ENCODE measurements at places on chromosomes 5 and 9.

GRCh38 chr5:98069876-98070512 lies 703.5 kb upstream of the RGMB start:
- DNase-seq = no peak

- no peak for DNase-seq
Measured at GRCh38 chr9:116191576-116192415, 38.2 kb downstream of the PAPPA start.

DNA sequence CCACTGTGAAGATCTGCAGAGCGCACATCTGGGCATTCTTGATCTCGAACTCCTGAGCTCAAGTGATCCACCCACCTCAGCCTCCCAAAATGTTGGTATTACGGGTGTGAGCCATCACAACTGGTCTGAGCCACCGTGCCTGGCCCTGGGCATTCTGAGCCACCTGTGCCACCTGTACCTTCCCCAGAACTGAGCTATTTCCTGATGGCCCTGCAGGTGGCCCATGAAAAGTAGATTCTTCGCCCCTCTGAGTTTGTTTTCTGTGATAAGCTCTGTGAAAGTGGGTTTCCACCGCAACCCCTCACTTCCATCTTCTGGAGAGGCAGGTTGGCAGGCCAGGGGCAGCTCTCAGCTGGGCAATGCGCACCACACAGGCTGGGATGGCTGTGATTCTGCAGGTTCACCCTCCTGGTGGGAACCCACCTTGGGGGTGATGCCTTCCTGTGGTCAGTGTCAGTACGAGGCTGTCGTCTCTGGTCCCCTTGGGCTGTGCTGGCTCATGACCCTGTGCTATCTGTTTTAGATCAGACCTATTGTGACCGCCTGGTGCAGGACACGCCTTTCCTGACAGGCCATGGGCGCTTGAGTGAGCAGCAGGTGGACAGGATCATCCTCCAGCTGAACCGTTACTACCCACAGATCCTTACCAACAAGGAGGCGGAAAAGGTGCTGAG lies 11.3 kb downstream of the CARD19 start:
- DNase-seq = no peak

GRCh38 chr9:1837453-1838084 lies 177.6 kb upstream of the SMARCA2 start:
- peak; percentile 59 for DNase-seq

DNA sequence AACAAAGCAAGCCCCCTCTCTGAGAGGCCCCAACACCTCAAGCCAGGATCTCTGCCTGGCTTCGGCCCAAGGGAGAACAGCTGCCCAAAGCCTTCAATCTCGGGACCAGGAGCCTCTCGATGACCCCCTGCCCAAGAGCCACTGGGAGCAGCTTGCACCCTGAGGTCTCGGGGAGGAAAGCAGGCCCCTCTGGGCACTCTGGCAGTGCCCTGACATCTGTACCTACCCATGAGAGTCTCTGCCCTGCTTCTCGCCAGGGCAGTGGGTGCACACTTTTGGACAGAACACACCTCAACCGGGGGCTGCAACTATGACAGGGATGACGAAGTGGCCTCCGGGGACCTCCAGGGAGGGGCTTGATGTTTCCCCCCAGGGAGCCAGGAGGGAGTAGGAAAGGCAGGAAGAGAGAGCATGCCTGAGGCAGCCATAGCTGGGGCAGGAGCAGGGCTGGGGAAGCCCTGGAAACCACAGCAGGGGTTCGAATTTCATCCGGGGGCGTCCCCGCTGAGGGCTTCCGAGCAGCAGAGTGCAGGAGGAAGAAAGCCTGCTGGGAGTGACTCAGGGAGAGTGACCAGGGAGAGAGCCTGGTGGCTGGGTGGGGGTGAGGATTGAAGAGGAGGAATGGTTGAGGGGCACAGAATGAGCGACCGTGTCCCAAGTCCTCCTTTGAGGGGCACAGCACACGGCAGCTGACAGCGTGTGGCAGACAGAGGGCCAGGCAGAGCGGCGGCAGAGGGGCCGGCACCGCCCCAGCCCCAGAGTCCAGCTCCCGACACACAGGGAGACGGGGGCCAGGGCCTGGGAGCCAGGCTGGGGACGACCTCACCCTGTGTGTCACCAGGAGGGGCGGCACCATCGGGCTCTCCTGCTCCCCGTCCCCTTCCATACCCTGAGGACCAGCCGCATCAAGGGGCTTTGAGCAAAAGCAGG lies 1.8 kb downstream of the LPCAT1 start:
- no peak for DNase-seq

- DNase-seq = no peak
Measured at GRCh38 chr5:84383296-84383815, 1.3 kb downstream of the EDIL3 start.

GRCh38 chr5:9562141-9562540 lies 16.3 kb upstream of the SEMA5A start:
- no peak for DNase-seq

DNA sequence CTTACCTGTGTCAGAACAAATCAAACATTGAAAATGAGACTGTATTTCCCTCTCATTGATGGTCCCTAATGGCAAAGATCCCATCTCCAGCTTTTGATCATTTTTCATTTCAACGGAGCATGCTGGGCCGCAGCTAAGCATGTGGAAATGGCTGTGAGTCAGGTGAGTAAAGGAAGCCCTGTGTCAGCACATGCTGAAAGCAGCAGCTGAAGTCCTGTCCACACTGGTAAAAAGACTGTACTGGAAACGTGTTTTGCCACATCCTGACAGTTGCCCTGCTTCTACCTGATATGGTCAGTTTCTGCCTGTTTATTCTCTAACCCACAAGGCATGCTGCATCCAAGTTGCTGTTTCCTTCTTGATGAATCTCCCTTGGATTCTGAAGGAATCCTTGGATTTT lies 330.1 kb downstream of the EFNA5 start:
- DNase-seq = no peak

DNA sequence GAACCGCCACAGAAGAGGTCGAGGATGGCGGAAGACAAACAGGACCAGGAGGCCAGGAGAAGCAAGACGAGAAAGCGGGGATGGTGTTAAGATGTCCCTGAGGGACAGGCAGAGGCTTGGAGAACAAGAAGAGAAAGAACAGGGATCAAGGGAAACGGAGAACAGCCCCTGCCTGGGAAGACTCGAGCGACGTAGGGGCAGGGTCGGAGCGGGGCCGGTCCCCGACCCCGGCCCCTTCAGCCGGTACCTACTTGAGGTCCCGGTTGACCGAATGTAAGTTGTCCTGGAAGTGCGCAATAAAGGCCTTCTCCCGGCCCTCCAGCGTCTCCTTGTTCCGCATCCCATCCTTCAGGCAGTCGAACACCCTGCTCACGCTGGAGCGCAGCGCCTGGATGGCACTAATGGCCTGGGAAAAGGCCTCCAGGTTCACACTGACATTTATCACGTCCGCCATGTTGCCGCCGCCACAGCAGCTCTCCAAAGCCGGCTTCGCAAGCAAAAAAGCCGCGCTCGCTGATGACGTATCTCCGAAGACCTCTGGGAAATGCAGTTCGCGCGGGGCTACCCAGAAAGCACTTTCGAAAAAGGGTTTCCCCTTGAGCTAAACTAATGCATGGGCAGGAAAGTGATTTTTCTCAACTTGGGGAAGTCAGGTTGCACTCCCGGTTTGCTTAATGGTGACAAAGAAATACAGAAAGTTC lies at the start of gene MED27:
Gene MED27, minus strand, starts transcription at position 477 of the 701 bp plus-strand sequence. Its CDS starts 23 bp downstream, at position 454.
- peak; percentile 91 for DNase-seq

DNA sequence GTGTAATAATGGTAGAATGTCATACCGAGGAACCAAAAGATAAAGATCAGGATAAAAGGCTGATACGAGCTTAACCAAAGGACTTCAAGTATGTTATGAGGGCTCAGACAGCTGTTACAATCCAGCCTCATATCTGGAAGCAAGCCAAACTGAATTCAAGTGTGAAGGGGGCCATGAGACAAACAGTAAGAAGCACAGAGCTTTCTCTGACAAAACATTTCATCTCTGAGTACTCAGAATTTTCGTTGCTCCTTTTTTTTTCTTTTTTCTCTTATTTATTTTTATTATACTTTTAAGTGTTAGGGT lies 52.9 kb upstream of the CD180 start:
- peak; percentile 20 for DNase-seq

DNA sequence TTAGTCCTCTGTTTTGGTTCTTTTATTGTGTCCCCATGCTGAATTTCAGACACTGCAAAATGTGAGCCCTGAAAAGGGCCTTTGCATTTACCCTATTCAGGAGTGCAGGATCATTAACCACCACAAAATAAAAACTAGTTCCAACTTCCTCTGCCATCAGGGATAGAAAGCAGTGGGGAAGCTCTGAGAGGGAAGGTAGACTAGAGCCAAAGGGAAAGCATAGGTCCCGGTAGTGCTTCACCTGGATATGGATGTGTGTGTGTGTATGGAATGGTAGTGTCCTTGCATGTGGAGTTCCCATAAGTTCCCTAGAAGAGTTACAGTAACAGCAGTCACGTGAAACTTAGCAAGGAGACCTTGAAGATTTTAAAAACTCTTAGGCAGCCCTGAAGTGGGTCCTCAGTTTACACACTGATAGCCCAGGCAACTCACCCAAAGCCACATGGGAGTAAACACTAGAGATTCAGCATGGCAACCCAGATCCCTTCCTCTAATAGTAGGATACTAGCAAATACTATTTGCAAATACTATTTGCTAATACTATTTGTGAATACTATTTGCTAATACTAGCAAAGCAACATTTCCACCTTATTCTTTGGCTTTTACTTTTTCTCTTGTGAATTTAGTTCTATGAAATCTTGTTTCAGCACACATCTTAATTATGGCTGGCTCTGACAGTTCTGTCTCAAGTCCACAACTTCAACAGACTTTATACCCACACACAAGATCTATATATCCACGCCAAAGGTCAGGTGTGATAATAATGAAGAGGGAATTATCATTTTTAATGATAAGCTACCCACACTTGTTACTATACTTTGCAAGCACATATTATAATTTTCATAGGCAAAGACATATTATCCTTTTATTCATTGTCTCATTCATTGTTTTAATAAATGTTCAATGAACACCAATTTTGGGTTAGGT lies 70.4 kb upstream of the IFNE start:
- no peak for DNase-seq

- no peak for DNase-seq
Measured at GRCh38 chr9:82148901-82149461, 160.4 kb downstream of the SPATA31D1 start.

DNA sequence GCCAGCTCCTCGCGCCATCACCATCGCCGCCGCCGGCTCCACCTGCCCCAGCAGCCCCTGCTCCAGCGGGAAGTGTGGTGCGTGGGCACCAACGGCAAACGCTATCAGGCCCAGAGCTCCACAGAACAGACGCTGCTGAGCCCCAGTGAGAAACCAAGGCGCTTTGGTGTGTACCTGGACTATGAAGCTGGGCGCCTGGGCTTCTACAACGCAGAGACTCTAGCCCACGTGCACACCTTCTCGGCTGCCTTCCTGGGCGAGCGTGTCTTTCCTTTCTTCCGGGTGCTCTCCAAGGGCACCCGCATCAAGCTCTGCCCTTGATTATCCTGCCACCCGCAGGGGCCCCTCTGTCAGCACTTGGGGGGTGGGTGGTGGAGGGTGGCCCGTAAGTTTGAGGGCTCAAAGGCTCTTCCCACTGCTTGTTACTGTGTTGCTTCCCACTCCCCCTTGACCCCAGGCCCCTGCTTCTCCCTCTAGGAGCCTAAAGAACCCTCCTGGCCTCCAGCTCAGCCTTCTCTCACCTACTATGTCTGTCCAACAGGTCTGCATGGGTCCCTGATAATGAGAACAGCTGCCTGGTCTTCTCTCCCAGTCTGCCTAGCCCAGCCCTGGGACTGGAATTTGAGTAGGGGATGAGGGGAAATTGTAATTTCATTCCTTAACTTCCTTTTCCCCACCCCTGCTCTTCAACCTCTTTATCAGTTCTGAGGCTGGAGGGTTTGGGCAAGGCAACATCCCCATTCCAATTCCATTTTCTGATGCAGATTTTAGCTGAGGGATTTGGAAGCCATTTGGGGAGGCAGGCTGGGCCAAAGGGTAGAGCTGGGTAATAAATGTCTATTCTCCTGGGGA lies 9.0 kb downstream of the RACK1 start:
- no peak for DNase-seq

GRCh38 chr9:20200991-20201431 lies 412.2 kb upstream of the SLC24A2 start:
- no peak for DNase-seq

- no peak for DNase-seq
Measured at GRCh38 chr9:134410071-134410834, 84.0 kb downstream of the RXRA start.

GRCh38 chr5:10291692-10292339 lies 15.9 kb downstream of the CMBL start:
- DNase-seq = no peak

DNA sequence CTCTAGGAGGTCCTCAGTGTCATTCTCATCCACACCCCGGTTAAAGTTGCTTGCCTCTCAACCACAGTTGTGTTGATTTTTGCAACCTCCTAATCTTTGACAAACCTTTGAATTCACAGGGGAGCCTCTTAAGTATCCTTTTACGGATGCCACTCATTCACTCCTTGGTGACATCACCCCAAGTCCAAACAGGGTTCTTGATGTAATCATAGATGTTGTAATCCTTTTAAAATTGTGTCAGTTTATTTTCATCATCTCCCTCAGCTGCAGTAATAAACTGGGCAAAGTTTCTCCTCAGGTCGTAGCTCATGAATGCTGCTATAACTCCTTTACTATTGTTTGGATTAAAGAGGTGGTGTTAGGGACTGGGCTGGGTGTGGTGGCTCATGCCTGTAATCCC lies 637.2 kb upstream of the NUDT12 start:
- DNase-seq = no peak

DNA sequence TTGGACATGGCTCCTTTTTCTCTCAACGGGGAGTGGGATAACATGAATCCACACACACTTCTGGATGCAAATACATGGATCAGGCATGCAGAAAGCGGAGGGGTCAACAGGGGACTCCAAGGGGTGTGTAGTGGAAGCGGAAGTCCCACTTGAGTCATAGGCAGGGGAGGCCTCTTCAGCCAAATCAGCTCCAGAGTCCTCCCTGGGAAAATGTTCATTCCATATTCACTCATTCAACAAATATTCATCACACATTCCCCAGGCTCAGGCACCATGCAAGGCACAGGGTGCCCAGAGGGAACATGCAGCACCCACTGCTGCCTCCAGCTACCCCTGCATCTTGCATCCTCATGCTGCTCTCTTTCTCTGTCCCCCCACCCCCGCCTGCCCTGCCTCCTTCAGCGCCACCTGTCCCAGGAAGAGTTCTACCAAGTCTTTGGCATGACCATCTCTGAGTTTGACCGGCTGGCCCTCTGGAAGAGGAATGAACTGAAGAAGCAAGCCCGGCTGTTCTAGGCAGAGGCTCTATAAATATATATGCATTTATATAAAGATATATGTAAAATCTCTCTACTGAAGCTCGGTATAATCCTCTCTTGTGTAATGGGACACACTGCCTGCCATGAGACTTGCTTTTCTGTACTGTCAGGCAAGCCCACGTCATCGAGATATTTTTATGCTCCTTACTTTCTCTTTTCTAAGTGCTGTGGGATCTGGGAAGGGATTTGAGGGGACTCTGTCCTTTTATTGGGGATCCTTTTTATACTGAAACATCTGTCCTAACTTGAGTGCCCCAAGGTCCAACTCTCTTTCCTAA lies 13.6 kb upstream of the AFAP1L1 start:
- DNase-seq = no peak

DNA sequence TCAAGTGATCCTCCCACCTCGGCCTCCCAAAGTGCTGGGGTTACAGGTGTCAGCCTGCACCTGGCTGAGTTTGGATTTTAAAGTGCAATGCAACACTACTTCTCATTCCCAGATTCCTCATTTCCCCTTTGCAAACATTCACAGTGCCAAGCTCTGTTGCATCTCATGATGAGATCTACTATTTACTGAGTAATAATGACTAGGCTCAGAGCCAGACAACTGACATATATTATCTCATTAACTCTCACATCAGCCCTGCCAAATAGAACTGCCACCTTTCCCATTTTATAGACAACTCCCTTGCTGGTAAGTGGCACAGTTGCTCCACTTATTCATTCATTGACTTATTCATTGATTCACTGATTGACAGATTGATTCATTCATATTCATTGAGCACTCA lies 7.0 kb downstream of the PDE6A start:
- peak; percentile 76 for DNase-seq

Data from NCI-H1105 (cell line).